ENCODE measurements at places on chromosomes 2 and 18.

DNA sequence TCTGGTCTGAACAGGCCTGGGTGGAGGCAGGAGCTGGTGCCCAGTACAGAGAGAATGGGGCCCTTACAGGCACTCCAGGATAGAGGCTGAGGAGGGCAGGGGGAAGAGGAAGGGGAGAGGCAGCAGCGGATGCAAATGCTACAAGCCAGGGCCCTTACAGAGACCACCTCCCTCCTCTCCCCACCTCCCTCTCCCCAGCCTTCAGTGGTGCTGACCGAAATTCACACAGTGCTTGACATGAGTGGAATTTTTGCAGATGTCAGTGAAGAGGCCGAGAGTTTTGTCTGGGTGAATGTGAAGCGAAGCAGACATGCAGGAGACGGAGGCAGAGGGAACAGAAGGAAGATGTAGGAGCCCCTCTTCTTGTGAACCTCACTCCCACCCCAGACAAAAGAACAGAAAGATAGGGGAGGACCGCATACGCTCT lies 31.9 kb downstream of the CIB4 start:
- no peak for DNase-seq

GRCh38 chr2:62691186-62691585 lies 14.3 kb upstream of the EHBP1 start:
- DNase-seq = no peak

GRCh38 chr2:54986264-54986663 lies 64.0 kb downstream of the RTN4 start:
- DNase-seq = no peak

DNA sequence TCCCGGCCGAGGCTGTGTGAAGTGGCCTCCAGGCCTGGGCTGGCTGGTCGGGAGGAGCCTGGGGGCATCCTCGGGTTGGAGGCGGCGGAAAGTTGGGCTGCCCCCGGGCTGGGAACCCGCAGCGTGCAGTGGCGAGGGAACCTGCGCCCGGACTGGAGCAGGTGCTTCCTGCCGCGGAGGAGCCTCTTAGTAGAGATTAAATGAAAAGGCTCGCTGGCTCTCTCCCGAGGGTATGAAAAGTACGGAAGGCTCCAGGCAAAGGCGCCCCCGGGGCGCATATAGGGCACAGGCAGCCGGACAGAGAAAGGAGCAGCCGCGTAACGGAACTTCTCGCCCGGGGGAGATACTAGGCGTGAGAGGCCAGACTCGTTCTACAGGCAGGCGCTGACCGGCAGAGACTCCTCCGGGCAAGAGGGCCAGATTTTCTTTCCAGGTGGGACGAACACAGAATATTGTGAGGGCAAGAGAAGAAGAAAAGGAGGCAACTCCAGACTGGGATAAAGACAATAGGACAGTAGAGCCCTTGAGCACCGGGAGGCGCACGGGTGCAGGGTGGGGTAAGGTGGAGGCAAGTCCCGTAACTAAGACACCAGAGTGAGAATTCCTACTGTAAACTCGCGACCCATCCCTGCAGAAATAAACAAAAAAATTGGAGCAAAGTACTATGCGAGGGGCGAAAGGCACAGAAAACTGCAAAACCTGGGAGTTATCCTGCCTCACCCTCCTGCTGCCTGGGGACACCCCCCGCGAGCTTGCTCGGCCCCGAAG lies 816 bp downstream of the CDH2 start:
- no peak for DNase-seq

GRCh38 chr2:57681650-57682049 lies 365.0 kb upstream of the VRK2 start:
- DNase-seq = no peak

DNA sequence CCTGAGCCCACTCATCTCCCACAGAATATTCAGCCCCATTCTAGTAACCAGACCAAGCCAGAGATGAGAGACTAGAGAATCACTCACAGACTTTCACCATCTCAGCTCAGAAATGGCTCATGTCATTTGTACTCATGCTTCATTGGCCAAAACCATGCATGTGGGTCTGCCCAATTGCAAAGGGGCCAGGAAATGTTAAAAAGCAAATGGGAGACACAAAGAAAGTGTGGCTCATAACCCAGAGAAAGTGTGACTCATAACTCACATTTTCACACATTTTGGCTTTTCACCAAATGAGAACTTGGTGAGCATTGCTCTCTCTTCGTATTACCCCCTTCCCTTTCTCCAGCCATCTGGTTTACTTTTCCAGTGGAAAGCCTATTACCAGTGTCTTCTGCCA lies 66.2 kb downstream of the MDH1 start:
- DNase-seq = no peak

DNA sequence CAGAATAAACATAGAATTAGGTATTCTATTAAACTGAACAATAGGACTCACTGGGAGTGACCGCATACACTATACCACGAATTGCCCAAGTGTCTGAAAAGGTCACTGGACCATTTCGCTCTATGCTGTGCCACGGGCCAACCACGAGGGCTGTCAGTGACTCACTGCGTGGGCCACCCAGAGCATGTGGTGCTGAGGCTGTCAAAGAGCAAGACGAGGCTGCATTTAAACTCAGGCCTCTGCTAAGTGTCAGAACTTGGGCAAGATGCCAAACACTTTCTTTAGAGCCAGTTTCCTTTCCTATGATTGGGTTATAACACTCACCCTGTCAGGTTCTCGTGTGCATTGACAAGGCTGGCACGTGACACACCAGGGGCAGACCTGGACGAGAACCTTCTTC lies 97.5 kb downstream of the SH3YL1 start:
- DNase-seq = no peak
